GM03348 (cell line): ENCODE measurements at places on chromosomes 4 and X.
A peak's percentile ranks its signal among the peaks of the same experiment; 100 is the strongest.

DNA sequence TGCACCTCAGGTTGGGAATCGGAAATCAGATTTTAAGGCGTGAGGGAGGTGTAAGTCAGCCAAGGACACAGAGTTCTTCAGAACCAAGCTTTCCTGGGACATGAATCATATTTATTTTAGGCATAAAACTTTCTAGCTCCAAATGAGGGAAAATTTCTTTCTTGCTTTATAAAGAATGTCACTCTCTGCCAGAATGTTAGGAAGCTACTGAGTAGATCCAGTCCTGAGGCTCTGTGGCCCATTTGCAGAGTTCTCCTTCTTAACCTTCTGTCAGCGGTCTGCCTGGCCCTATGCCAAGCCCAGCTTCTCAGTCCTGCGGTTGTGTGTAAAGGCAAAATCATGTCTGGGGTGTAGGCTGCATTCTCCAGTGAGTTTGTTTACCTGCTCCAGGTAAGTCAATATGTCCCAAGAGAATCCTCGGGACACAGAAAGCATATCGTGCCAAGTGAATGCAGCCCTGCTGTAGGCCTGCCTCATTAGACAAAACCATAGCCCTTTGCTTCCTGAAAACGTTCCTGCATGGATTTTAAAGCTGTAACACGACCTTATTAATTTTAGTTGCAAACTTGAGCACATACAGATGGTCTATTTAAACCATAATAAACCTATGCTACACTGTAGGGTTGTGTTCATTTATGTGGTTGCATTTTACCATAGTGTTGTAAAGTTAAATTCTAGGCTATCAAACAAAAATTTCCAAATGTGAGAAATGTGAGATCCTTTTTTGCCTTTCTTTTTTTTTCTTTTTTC, 29.2 kb upstream of the CCNI start:
- DNase-seq = peak; percentile 31

GRCh38 chrX:40912166-40912565, 173.1 kb upstream of the USP9X start:
- DNase-seq = no peak

DNA sequence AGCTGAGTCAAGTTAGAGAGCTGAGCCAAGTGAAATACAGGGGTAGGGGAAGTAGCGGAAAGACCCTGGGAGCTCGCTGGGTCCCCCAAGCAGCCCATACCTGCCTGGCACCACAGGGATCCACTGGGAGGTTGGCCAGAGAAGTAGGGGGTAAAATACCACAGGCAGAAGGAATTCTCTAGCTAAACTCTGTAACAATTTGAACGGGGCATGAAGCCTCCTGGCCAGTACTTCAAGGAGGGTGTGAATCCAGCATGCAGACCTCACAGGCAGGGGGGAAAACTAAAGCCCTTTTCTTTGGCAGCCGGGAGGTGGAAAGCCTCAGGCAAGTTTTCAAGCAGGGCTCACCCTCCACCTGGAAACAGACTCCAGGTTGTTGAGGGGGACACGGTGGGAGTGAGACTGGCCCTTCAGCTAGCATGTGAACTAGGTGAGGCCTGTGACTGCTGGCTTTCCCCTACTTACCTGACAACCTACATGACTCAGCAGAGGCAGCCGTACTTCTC, 3.7 kb upstream of the UGT2A1 start:
- DNase-seq = no peak

GRCh38 chr4:24777536-24778463, 17.6 kb upstream of the SOD3 start:
- DNase-seq = no peak

- no peak for DNase-seq
Observed at GRCh38 chr4:72128741-72129140, 96.9 kb downstream of the NPFFR2 start.

- DNase-seq = no peak
Observed at GRCh38 chr4:56324011-56324610, 63.2 kb downstream of the AASDH start.

DNA sequence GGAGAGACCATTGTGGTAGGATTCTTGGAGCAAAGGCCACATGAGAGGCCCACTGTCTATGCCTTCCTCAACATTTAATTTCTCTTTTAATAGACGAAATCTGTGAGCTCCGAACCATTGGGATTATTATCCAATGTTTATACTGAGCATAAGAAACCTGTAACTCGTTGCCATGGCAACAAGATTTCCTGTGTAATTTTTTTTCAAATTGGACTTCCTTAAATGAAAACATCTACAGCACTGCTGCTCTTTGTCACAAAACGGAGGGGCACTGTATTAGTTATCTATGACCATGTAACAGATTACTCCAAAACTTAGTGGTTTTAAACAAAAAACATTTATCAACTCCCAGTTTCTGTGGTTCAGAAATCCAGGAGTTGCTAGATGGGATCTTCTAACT, 38.7 kb downstream of the PPP1R2C start:
- no peak for DNase-seq

DNA sequence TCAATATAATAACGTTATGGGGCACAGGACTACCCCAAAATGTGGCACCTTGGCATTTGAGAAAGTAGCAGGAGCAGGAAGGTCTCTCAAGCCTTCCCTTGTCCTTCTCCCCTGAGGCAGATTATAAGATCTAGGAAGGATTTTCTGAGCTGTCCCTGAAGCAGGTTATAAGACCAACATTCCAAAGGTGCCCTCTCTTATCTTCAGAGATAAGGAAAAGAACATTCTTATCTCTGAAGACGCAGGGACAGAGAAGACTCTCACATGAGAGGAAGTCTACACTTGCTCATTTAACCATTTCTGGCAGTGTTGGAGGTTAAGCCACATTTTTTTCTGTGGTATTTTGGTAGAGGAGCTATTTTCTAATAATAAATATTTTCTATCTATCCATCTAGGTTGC, 437.9 kb upstream of the MAOA start:
- DNase-seq = no peak

DNA sequence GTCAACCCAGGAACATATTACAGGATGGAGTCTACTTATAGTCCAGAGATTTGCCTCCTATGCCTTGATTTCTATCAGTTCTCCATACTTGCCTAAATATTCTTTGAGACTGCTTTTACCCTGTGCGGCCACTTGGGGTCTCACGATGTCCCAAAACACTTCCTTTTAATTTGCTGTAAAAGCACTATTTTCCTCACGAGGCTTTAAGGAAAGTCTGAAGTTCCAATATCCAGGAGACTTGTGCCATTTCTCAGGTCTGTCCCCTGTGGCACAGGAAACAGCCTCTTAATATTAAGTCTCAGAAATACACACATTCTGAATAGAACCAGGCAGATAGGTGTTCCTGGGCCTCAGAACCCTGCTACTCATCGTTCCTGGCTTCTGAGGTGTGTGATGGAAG, 142.9 kb downstream of the TMEM164 start:
- DNase-seq = peak; percentile 29

- no peak for DNase-seq
Observed at GRCh38 chr4:46945062-46945461, 36.0 kb upstream of the COX7B2 start.

- DNase-seq = no peak
Observed at GRCh38 chrX:46653482-46653881, 79.9 kb downstream of the CHST7 start.

DNA sequence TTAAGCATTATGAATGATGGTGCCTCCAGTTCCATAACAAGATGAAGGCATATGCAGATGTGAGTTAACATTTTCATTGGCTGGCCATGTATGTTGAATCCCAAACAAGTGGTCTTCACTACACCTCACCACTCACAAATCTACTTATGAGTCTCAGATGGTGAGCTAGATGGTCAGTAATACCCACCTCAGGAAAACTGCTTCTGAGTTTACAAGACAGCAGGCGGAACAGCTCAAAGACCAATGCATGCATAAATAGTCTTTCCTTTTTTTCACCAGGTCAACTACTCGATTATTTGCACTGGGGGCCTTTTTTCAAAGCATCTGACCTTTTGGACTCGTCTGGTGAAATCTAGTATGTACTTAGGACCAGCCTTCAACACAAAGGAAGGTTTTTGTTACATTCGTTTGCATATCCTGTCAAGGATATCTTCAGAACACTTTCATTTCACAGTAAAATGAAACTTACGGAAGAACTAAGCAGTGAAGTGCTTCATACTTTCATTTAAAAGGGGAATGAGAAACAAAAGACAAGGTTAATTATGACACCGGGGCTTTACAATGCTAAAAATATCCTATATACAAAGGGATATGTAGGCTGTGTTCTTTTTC, 23.1 kb upstream of the TLR7 start:
- DNase-seq = no peak

- DNase-seq = no peak
Observed at GRCh38 chrX:124497386-124497785, 151.0 kb downstream of the SH2D1A start.

DNA sequence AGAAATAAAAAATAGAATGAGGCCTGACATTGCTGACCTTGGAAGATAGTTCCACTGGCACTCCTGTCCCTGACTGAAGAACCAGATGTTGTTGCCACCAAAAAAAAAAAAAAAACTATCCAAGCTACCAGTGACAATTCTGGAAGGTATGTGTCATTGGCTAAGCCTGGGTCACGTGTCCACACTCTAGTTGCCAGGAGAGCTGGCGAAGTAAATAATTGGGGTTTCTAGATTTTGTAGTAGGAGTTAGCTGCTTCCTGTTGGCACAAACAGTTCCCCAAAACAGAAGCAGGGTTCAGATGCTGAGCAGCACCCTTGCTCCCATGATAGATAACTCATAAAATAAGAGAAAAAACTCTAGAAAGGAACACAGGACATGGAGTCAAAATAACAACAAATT, 20.5 kb downstream of the MND1 start:
- no peak for DNase-seq

- DNase-seq = no peak
Observed at GRCh38 chr4:83267830-83268475, 16.6 kb downstream of the COQ2 start.

DNA sequence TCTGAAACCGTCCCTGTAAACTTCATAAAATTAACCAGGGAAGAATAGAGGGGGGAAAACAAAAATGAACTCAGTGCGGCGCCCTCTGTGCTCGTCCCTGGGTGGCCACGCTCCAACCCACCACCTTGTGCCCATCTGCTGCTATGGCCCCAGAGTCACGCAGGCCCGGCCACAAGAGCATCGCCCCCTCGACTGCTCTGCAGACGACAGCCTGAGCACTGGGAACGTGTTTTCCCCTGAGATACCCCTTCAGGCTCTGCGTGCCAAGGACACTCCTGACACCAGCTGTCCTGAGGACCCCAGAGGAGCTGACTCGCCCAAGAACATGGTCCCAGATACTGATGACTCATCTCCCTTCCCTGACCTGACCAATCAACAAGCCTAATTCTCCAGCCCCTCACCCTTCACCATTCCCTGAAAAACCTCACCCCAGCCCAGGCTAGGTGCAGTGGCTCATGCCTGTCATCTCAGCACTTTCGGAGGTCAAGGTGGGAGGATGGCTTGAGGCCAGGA, 64.1 kb upstream of the GPR78 start:
- no peak for DNase-seq

- DNase-seq = no peak
Observed at GRCh38 chrX:522456-522855, 108.1 kb upstream of the SHOX start.

DNA sequence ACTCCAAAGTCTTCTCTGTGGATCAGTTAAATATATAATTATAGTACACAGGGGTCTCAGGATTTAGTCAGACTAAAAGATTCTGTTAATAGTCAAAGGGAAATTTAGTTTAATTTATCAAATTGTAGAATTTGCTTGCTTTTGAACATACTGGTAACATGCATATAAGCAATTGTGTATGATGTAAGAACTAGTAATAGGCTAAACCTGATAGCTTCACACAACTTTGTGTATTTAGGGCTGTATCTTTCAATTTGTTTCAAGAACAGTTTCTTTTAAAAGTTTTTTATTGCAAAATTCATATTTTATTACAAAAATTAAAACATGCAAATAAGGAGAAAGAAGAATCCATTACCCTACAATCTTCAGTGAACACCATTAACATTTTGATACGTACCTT, 99.5 kb downstream of the CPE start:
- no peak for DNase-seq
